ENCODE measurements at places on chromosomes 13 and 19. TPM values are rescaled to one million over a fixed set of nuclear protein-coding genes. Genes with fewer than 3 reads are reported as not detected.

TPTE2 gene
- total RNA-seq = not detected

HNRNPA1L2 gene
- 9.3 TPM for total RNA-seq

DNA sequence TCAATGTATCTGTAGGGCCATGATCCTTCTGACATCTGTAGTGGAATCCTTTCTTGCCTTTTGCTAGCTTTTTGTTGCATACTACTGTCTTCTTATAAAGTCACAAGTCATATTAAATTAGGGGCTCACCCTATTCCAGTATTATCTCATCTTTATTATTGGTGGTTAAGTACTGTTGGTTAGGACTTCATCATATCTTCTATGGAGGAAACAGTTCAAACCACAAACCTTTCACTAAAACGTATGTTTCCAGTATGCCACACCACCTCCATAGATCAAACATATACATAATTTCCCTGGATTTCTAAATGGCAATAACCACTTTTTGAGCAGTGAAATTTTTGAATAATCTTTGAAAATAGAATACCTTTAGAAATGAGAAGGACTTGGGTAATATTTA, 62.8 kb upstream of the PCDH9 start:
- DNase-seq = no peak

- peak; percentile 58 for DNase-seq
Observed at GRCh38 chr19:39407660-39408391, 1.2 kb downstream of the ZFP36 start.

GRCh38 chr13:80010846-80011245, 330.1 kb downstream of the SPRY2 start:
- DNase-seq = no peak

- no peak for DNase-seq
Observed at GRCh38 chr13:71625694-71626093, 241.3 kb downstream of the DACH1 start.

GRCh38 chr13:28954810-28955209, 134.7 kb downstream of the MTUS2 start:
- no peak for DNase-seq

DNA sequence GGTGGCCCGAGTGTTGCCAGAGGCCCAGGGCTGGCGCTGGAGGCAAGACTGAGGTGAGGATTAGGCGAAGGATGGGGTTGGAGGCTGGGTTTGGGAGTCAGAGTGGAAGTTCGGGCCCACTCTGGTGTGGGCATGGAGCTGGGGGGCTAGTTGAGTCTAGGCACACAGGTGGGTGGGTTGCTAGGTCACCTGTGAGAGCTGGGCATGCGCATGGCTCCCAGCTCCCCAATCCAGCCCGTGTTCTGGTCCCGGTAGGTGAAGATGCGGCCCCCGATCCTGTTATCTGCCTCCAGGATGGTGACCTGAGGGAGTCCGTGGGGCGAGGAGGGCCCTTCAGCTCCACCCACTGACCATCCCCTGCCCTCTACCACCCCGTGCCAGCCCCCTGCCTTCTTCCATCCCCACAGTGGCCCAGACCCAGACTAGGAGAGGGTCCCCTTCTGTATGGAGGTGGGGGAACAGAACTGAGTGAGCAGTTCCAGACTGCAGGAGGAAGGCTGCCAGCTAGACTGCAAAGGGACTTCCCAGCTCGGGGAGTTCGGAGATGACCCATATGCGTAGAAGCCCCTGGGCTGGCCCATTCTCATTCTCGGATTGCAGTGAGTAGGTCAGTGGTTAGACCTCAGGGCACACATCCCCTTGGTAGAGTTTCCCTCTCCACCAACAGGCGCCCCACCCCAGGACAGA, 1.7 kb downstream of the IL4I1 start:
- no peak for DNase-seq
